ENCODE measurements at places on chromosomes 3 and 15.

DNA sequence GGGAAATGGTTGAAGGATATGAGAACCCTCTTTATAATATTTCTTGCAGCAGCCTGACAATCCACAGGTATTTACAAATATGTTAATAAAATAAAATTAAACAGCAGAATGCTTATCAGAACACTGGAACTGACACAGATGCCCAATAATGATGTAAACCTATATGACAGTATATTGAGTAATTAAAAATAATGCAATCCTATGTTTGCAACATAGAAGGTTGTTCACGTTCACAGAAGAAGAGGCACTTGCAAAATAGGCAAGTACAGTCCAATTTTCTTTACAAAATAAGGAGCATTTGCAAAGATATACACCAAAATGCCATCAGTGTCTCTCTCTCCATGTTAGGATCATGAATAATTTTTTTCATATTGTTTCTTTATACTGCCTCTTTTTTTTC, 397.0 kb upstream of the WNT5A start:
- DNase-seq = no peak

DNA sequence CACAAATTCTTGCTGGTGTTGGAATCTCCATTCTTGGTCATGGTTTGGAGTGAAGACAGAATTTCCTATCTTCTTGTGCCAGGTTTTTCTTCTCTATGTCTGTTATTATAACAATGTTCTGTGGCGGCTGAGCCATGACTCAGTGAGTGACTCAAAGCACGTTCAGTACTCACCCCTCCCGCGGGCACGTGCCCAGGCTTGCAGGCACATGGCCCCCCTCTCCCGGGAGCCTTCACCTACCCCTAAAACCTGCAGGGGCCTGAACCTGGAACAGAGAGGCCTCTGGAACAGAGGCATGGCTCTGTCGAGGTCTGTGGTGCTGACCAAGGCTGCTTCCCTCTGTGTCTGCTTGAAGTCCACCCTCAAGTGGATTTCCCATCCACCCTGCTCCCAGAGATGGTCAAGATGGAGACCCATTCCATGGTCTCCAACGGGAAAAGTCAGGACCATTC, 27.6 kb downstream of the PLXNB1 start:
- peak; percentile 24 for DNase-seq

DNA sequence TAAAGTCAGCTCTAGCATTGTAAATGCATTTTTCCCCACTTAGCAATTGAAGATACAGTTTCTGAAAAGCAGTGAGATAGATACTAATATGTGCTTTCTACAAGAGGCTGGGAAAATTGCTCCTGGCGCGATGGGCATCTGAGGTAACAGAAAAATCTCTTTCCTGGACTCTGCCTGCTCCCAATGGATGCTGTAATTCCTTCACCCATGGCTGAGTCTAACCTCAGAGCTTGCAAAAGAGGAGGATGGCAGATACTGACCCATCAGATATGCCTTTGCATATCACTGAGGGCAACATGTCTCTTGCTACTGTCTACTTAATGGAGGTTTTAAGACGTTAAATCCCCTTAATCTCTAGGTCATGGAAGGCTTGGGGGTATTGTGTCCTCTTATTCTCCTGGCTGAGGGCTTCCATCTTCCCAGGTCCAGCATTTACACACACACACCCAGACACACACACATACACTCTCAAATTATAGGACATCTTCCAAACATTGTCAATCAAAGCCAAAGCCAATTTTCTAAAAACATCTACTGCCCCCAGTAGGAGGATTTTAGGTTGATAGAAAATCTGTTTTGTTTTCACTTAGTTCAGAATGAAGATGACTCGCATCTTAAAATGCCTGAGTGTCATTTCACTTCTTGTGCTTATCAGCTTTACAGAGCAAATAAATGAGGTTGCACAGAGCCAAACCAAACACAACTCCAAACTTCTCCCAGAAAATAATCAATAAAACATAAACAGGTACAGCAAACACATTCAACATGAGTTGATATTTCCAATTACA, 2.4 kb downstream of the TRPM1 start:
- no peak for DNase-seq

DNA sequence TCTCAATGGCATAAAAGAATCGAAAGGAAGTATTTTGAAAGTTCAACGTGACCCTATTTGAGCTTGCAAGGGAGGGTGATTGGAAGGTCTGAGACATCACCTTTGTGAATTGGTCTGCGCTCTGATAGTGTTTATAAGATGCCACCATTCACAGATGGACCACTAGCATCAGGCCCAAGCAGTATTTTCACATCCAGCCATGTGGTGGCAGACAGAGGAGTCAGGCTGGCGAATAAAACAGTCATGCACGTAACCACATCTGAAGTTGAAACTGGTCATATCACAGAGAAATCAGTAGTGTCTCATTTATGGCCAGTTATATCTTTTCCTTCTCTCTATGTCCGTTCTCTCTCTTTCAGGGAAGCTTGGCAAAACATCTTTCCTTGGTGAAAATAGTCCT, 170.1 kb upstream of the ONECUT1 start:
- no peak for DNase-seq

GRCh38 chr3:127747751-127748521, 74.4 kb downstream of the MGLL start:
- DNase-seq = no peak

- DNase-seq = no peak
These were observed 5.4 kb downstream of the ANKRD63 start for GRCh38 chr15:40277471-40277870.

DNA sequence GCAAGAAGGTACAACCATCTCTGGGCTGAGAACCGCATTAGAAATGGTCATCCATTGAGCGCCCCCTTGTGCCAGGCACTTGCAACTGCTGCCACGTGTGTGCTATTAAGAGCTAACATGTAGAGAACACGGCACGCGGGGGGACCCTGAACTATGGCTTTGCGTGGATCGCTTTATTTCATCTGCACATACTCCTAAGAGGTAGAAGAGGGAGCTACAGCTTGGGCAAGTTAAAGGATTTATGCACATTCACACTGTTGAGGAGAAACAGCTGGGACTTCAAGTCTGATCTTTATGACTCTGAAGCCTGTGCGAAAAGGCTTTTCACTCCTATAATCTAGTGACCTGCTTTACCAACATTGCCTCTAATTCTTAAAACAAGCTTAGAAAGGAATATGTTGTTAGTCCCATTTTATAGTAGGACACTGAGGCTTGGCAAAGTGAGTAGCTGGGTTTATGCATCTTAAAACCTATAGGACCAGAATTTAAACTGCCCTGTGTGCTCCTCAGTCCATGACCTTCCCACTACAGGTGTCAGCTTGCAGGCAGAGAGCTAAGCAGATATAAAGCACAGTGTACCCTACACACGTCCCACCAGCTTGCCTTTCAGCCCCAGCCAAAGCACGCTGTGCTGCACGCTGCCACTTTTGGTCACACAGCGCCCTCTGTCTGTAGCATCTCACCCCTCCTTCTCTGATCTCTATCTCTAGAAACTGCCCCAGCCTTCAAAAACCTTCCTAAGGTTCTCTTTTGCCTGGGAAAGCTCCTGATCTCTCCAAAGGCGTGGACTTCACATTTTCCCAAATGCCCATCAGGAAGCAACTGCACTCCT, 57.8 kb downstream of the STARD5 start:
- peak; percentile 86 for DNase-seq

- no peak for DNase-seq
These were observed 303.2 kb upstream of the TLE3 start for GRCh38 chr15:70400766-70401541.

DNA sequence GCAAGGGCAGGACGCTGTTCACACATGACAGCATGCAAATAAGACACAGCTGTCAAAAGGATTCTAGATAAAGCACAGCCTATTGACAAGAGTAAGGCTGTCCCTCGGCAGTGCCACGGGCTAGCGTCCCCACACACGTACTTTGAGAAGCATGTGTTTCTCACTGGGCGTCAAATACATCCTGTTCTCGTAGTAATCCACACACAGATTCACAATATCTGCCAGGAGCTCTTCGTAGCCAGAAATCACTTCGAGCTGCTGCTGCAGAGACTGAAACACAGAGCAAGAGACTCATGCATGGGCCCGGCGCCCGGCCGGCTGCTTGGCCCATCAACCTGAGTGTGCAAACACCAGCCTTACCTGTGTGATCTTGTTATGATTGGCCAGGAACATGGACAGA, 41.1 kb downstream of the CYFIP1 start:
- DNase-seq = peak; percentile 14

DNA sequence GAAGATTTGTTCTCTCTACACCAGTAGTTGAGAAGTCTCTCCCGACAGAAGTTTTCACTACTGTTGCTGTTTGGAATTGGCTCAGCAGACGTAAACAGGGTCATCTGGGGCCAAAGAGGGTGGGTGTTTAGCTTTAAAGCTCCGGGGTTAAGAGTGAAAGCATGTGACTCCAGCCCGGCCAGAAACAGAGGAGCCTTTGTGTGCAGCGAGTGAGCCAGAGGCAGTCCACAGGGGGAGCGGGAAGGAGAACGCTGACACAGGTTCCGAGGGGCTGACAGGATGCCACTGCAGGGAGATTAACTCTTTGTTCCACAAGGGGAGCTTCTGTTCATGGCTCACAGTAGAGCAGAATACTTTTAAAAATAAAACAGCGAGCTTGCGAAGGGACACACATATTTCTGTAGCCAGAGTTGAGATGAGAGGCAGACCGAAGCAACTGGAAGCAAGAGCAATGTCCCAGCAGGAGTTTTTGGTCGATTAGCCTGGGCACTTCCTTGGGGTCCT, 26.9 kb downstream of the BMF start:
- no peak for DNase-seq

DNA sequence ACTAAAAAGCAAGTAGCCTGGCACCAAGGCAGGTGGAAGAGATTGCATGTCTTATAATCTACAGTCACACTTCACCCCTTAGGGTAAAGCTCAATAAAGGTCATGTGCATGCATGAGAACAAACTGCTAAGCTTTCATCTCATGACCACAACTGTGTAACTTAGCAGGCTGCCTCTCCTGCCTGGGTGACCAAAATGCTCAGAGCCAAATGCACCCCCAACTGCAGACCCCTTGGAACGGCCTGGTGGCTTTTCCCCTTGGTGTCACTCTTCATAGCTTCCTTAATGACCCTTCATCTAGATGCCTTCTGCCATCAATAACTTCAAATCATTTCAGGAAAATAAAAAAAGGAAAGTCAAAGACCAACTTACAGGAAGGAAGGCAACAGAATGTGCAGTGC, 88.1 kb downstream of the ADAMTS17 start:
- no peak for DNase-seq

DNA sequence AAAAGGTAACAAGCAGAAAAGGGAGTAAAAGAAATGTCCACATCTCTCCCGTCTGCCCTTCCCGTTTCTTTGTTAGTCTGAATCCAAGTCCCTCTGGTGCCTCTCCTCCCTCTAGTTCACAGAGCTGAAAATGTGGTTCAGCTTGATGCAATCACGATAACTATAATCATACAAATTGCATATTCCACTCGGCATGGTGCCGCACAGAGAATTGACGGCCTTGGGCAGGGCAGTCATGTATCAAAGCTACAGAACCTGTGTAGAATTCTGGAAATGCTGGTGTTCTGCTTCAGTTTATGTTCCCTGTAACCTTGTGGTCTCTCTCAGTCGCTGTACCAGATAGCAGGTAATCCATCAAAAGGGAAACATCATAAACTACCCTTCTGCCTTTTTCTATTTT, 562.9 kb upstream of the CBLB start:
- DNase-seq = no peak

DNA sequence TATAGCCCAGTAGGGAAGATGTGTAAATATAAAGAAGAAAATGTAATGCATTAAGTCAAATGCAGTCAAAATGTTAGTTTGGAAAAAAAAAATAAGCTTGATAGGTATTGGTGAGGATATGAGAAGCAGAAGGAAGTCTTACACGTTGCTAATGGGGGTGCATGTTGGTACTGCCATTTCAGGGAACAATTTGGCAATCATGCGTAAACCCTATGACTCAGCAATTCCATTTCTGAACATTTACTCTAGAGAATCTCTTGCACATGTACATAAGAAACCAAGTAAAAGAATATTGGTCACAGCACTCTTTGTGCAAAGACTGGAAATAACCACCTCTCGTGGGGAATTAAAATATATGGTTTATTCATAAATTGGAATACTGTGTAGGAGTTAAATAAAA, 35.5 kb upstream of the TIMP4 start:
- DNase-seq = no peak

GRCh38 chr15:39979606-39980005, 45.7 kb downstream of the EIF2AK4 start:
- DNase-seq = no peak

- DNase-seq = no peak
These were observed 237.6 kb downstream of the RAP2B start for GRCh38 chr3:153399636-153400035.

GRCh38 chr15:75832114-75832513, 11.1 kb upstream of the UBE2Q2 start:
- DNase-seq = no peak

DNA sequence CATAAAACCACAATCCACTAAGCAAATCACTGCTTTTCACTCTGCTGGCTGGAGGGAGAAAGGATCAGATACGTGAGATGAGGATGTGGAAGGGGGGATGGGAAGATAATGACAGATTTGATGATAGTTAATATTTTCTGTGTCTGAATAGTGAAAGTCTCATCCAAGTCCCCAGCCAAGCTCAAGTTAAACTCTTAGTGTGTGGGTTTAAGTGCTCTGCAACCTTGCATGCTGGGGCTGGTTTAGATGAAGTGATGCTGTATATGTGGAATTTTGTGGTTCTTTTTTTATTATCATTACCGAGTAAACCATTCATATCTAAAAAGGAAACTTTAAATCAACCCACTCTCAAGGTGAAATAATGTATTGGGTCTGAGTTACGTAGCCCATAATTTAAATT, 111.0 kb downstream of the TPRG1 start:
- no peak for DNase-seq

GRCh38 chr3:46325645-46326300, 28.1 kb upstream of the CCR2 start:
- no peak for DNase-seq

DNA sequence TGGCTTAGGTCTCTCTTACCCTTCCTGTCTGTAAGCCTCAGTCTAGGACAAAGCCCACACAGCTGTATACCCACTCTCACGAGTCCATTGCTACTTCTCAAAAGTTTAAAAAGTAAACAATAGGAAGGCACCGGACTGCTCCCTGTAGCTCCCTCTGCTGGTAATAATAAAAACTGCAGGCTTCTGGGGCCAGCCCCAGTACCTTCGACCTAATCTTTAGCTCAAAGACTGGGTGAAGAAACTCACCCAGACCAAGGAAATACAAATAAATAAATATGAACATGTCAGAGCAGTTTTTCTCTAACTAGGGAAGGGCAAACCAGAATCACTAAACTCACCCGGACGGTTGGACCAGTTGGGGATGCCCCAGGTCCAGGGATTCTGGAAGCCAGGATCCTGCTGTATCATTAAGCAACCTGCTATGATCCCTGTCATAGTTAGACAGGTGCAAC, 5.0 kb downstream of the FAM219B start:
- DNase-seq = peak; percentile 82

GRCh38 chr15:45572617-45573016, 14.6 kb upstream of the BLOC1S6 start:
- no peak for DNase-seq

GRCh38 chr3:5384557-5385236, 197.2 kb downstream of the EDEM1 start:
- no peak for DNase-seq

Measured in D341Med (cell line).